Activated CD8-positive, alpha-beta T cell treated with anti-CD3 and anti-CD28 coated beads, Interleukin-2, amount 10 ng/mL, durations not matched to agents 7 days and 5 days (primary cell): ENCODE measurements at places on chromosomes 5 and 9. TPM values are rescaled to one million over a fixed set of nuclear protein-coding genes. Genes with fewer than 3 reads are reported as not detected.

GRCh38 chr5:159316519-159317383 is 13.5 kb downstream of the IL12B start:
- H3K27me3 ChIP-seq = peaks cover 20% of the 10 kb centered on the region
- H3K27ac ChIP-seq = no peak overlapping the region
- no peak overlapping the region for H3K4me3 ChIP-seq
- no peaks in the 10 kb centered on the region for H3K36me3 ChIP-seq
- no peaks in the 10 kb centered on the region for H3K4me1 ChIP-seq
- peak; percentile 69 for DNase-seq

- H3K4me3 ChIP-seq = no peak overlapping the region
- H3K27ac ChIP-seq = no peak overlapping the region
- H3K27me3 ChIP-seq = no peaks in the 10 kb centered on the region
- H3K36me3 ChIP-seq = no peaks in the 10 kb centered on the region
- no peak for DNase-seq
These were observed 270.8 kb upstream of the ACTBL2 start for GRCh38 chr5:57753446-57753845.

- H3K4me1 ChIP-seq = peaks cover 38% of the 10 kb centered on the region
- H3K36me3 ChIP-seq = peaks cover 33% of the 10 kb centered on the region
- DNase-seq = peak; percentile 81
- H3K27me3 ChIP-seq = peaks cover 5% of the 10 kb centered on the region
- peak overlapping the region; percentile 91 for H3K27ac ChIP-seq
These were observed 732 bp downstream of the PRKAA1 start for GRCh38 chr5:40797273-40798011.

GRCh38 chr9:111349766-111350165 is 19.7 kb upstream of the OR2K2 start:
- no peak for DNase-seq
- no peaks in the 10 kb centered on the region for H3K36me3 ChIP-seq
- H3K4me3 ChIP-seq = no peak overlapping the region
- H3K27ac ChIP-seq = no peak overlapping the region

- no peak overlapping the region for H3K27ac ChIP-seq
- no peaks in the 10 kb centered on the region for H3K27me3 ChIP-seq
- no peaks in the 10 kb centered on the region for H3K4me1 ChIP-seq
- H3K36me3 ChIP-seq = no peaks in the 10 kb centered on the region
These were observed 418.5 kb upstream of the RORB start for GRCh38 chr9:74078647-74079046.

DNA sequence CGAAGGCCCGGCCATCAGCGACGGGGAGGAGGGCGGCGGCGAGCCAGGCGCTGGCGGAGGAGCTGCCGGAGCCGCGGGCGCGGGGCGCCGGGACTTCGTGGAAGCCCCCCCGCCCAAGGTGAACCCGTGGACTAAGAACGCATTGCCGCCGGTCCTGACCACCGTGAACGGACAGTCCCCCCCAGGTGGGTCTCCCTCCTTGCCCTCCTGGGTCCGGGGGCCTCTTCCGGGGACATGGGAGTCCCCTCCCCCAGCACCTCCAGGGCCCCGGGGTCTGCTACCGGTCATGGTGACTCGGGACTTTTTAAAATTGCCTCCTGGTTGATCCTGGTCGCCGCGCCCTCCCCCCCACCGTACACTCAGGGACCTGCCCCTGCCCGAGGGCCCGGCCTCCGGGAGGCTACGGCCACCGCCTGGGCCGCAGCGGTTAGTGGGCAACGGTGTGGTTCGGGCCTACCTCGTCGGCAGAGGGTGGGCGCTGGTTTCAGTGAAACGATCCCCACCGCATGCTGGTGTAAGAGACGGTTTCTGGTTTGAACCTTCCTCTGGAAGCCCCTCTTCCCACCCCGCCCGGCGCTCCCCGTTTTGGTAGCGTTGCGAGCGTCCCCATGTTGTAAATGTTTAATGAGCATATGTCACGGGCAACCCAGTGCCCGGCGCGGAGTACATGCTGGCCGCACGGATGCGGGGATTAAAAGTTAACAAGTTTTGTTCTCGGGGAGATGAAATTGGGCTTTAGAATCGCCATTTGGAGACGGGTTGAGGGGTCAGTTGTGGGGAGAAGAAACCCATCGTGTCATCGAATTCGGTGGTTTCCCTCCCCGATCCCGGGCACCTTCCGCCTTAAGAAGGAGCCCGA is 1.1 kb downstream of the LARP1 start:
- peaks cover 13% of the 10 kb centered on the region for H3K36me3 ChIP-seq
- peaks cover 47% of the 10 kb centered on the region for H3K4me1 ChIP-seq
- no peaks in the 10 kb centered on the region for H3K27me3 ChIP-seq
- H3K27ac ChIP-seq = peak overlapping the region; percentile 88
- DNase-seq = peak; percentile 52

DNA sequence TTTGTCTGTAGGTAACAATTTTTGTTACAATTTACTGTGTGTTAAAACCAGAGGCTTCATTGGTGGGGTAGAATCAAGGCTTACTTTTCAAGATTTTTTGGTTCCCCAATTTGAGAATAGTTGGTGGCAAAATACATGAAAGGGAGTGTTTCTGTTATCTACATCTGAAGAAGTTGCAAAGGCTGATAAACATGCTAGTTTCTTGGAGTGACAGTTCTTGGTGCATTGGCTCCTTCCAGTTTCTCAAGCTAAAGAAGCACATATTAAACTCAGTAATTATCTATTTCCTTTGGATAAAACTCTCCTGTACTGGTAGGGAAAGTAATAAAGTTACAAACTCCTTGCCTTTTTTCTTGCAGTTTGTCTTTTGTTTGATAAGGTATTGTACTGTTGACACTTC is 5.9 kb downstream of the MACIR start:
- H3K27me3 ChIP-seq = peaks cover 12% of the 10 kb centered on the region
- no peak overlapping the region for H3K27ac ChIP-seq
- no peak for DNase-seq

GRCh38 chr9:8390571-8390970 is 591.0 kb upstream of the DMAC1 start:
- no peaks in the 10 kb centered on the region for H3K36me3 ChIP-seq
- H3K27ac ChIP-seq = no peak overlapping the region
- H3K4me3 ChIP-seq = no peak overlapping the region
- H3K27me3 ChIP-seq = no peaks in the 10 kb centered on the region
- H3K4me1 ChIP-seq = no peaks in the 10 kb centered on the region

The SLC22A4 gene
- not detected for total RNA-seq

The FBP2 gene
- total RNA-seq = not detected

The EIF4E1B gene
- not detected for total RNA-seq

The TAF11L5 gene
- not detected for total RNA-seq

The KIAA0825 gene
- 1.1 TPM for total RNA-seq

The RASEF gene
- not detected for total RNA-seq

The C5orf58 gene
- not detected for total RNA-seq

The DRD1 gene
- not detected for total RNA-seq

The ADAMTS16 gene
- not detected for total RNA-seq

The TMEM215 gene
- total RNA-seq = not detected

The ADAMTS6 gene
- 1.8 TPM for total RNA-seq

The TMC1 gene
- total RNA-seq = not detected

The DOK3 gene
- total RNA-seq = 7.3 TPM
